ENCODE measurements at places on chromosomes 1 and 21.

DNA sequence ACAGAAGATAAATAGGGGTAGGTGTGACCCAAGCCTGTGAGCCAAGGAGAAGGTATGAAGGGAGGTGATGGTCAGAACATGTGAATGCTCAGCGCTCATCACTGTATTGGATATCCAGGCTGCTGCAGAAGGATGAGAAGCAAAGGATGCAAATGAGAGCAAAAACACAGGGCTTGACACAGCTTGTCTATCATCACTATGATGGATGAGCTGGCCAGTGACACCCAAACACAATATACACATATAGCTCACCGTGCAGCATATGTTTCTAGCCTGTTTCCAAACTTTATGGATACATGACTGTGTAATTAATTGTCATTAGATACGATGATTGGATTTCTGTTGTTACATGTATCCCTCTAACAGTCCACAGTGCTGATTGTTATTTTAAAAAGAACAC is 13.8 kb upstream of the HMGN1 start:
- no peak for DNase-seq

GRCh38 chr1:60342569-60342968 is 269.0 kb upstream of the C1orf87 start:
- DNase-seq: no peak

DNA sequence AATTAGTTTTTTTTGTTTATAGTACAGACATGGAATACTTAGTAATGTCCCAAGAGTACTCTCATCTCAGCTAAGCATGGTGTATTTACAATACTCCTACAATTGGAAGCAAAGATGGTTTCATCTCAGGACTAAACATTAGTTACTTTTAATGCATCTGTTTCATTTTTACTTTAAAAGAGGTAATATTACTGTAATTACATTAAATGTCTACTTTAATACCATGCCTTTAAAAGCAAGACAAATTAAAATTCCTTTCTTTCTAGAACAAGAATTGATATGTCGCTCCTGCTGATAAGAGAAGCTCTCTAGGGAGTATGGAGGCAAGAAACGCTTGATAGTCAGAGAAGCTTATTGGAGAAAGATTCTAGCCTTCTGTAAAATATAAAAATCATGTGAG is 284.9 kb upstream of the ADAMTS5 start:
- DNase-seq: no peak

- no peak for DNase-seq
These were observed 135.5 kb downstream of the MIS18A start for GRCh38 chr21:32143241-32143939.

DNA sequence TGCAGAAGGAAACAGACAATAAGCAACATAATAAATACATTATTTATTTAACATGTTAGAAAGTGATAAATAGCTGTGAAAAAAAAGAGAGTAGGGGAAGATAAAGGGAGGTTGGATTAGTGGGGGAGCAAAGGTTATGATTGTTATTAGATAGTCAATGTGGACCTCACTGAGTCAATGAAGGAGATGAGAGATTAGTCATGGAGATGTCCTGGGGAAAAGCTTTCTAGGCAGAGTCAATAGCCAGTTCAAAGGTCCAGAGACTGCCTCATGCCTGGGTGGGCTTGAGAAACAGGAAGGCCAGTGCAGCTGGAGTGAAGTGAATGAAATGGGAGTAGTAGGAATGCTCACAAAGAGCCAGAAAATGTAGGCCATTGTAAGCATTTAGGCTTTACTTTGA is 187.1 kb upstream of the CACYBP start:
- DNase-seq: no peak

DNA sequence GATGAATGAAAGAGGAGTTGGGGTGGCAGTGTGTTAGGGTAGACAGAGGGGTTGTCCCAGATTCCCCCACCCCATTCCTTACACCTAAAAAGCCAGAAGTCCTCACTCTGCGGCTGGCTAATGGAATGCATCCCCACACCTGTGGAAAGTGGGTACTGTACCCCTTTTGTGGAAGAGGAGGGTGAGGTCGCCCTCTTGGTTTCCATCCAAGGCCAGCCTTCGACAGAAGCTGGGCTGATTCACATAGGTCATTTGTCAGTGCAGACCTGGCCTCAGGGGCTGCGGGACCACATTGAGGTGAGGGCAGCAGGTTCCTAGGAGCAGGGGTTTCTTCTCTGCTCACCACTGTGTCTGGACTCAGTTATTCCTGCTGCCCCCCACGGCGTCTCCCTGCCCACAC is 671.6 kb downstream of the MATN1 start:
- no peak for DNase-seq

GRCh38 chr1:114758256-114758832 is 560 bp upstream of the CSDE1 start:
- no peak for DNase-seq

GRCh38 chr1:39003794-39004193 is 12.7 kb downstream of the AKIRIN1 start:
- no peak for DNase-seq

DNA sequence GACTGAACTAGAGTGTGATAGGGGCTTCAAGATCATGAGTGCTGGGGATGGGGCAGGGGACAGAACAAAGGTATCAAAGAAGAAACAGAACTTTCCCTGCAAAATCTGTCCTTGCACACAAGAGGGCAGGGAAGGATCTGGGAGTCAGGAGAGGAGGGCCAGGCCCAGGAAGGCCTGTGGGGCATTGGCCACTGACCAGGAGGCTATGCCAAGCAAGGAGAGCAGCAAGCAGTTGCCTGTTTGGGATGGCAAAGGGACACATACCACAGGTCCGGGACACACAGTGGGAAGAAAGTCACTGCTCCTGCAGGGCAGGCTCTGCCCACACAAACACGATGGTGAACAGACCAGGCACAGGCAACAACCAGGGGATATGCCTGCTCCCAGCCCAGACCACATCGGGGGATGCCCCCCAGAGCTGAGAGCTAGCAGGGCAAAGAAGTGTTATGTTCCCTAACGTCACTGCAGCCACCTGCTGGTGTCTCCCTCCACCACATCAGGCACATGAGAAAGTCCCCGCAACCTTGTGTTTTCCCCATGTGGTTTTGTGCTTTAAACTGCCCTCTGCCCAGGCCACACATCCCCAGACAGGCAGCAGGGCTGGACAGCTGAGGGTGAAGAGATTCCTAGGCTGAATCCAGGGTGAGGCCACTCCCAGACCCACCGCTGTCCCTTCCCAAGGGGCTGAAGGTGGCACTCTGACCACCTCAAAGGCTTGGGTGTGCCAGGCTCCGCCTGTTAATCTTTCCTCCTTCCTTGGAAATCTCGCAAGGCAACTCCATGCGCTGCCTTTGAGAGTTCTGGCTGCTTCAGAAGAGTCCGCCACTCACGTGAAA is 53.6 kb downstream of the KIF21B start:
- DNase-seq: no peak

- peak; percentile 63 for DNase-seq
These were observed 139.2 kb downstream of the CLIC6 start for GRCh38 chr21:34807881-34808568.

GRCh38 chr1:47196622-47197021 is 6.8 kb upstream of the PDZK1IP1 start:
- DNase-seq: no peak

- DNase-seq: peak; percentile 61
These were observed 1.4 kb upstream of the C1QC start for GRCh38 chr1:22641906-22642636.

DNA sequence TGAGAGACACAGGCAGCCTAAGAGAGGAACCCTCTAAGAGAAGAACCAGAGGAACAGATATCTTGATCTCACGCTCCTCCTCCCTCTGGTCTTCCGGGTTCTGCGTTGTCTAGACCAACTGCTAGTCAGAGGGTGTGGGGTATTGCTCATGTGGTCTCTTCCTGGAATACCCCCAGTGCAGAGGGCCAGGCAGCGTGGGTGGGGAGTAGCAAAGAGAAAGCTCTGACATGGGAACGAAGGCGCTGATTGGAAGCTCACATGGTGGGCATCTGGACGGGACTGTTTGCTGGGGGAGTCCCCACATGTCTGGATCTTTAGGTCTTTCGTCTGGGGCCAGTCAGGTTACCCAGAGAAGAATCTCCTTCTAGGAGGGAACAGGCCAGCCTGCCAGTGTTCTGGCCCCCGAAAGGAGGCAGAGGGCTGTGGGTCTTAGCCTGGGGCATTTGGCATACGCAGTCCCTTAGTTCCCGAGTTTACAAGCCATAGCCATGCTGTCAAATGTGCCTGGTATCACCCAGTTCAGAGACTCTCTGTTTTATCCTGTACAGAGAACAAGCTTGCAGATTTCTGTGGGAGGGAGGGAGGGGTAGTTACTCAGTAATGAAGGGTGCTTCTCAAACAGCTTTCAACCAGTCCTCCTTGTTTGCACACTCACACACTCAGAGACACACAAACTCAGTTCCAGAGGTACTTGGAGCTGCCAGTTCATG is 18.3 kb upstream of the IL6R start:
- DNase-seq: peak; percentile 74

DNA sequence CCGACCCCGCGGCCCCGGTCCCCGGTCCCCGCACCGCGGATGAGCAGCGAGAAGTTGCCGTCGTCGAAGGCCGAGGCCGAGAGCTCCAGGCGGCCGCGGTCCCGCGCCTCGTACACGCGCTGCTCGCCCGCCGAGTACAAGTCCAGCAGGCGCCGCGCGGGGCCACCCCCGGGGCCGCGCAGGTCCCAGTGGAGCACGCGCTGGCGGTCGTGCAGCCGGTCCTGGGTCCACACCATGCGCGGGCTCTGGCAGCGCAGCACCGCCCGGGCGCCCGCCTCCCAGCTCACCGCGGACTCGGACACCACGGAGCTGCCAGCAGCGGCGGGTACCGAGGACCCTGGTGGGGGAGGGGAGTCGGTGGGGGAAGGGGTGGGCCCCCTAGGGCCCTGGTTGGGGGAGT is 2.9 kb downstream of the MXRA8 start:
- DNase-seq: no peak

DNA sequence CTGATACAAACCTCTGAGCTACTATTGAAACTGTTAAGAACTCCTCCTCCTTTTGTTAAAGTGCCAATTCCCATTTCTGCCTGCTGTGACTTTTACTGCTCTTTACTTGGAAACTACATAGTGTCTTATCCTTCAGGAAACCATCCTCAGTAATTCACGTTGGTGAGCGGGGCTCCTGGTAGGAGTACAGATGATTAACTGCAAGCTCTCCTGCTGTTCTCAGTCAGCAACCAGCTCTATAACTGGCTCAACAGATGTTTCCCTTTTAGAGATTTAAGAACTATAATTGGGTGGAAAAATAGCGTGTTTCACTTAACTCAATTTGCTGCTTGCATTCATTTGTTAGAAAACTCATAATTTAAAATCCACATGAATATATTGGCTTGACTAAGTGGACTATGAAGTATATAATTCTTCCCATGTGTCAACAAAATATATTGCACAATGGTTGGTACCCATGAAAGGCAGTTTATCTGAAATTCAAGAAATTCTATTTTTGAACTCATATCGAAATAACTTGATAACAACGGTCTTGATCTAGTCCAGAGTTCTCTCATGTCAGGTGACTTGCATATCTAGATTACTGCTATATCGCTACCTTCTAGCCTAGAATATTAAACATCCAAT is 574.0 kb downstream of the KCNT2 start:
- no peak for DNase-seq

DNA sequence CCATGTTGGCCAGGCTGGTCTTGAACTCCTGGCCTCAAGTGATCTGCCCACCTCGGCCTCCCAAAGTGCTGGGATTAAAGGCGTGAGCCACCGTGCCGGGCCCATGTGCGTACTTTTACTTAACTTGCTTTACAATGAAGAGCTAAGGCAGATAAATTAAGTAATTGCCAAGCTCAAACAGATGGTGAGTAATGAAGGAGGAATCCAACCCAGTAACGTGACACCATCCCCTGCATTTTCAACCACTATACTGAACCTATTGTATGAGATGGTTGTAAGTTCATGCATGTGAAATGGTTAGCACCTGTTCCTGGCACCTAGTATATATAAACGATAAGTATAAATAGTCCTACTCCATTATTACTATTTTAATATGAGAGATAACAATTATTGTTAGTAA is 588.0 kb upstream of the BEND5 start:
- no peak for DNase-seq

- no peak for DNase-seq
These were observed 82.0 kb downstream of the UBIAD1 start for GRCh38 chr1:11354893-11355553.

DNA sequence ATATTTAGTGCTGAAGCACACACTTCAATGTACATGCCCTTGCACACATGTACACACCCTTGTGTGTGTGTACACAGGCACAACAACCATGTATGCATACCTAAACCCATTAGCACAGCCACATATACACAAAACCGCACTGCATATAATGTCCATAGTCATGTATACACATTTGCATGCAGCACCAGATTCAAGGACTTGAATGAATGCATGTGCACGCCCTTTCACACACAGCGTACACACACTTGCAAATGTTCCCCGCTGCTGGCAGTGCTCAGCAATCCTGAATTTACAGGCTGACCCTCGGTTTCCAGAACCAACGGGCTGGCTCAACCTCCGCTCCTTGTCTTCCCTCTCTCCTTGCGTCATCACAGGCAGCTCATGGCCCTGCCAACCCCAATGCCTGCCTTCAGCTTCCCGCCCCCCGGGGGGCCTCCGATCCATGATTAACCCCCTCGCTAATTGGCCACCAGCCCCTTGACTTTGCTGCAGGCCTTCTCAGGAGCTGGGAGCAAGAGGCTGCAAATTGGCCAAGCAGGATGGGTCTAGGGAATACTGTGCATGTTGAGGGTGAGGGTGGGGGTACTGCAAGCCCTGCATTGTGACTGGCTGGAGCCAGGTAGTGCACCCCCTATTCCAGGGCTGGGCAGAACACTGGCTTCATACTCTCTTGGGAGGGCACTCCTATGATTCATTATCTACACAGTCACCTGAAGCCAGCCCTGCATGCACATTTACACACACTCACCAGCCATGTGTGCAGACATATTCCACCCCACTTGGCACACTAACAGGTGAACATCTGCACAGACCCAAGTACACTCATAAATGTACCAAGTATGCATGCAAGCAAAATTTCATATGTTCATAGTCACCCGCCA is 7.9 kb downstream of the GPR3 start:
- no peak for DNase-seq

- no peak for DNase-seq
These were observed 726.9 kb upstream of the TMPRSS15 start for GRCh38 chr21:19130379-19131028.

- DNase-seq: no peak
These were observed 41.2 kb upstream of the ZC3H12A start for GRCh38 chr1:37433171-37433570.

DNA sequence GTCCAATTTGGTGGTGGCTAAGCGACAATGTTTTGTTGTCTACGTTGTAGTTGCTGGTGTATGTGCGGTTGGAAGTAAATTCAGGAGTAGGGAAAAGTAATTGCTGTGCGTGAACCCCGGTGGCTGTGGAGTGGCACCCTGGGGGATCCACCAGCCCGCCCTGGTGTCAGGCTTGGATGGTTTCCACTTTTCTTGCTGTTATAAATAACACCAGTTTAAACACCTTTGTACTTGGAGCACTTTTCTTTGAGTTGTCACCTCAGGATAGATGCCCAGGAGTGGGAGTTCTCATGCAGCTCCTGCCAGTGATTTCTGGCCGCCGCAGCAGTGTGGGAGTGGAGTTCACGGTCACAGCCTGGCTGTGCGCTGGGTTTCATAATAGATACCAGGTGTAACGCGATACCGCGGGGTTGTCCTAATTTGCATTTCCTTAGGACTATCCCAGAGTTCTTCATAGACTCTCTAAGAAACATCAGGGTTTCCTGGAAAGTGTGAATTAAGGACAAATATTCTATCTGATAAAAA is 12.8 kb upstream of the TMEM200B start:
- no peak for DNase-seq
